Right renal cortex interstitium (tissue), 3 donors: ENCODE measurements at places on chromosomes 2 and 18.

DNA sequence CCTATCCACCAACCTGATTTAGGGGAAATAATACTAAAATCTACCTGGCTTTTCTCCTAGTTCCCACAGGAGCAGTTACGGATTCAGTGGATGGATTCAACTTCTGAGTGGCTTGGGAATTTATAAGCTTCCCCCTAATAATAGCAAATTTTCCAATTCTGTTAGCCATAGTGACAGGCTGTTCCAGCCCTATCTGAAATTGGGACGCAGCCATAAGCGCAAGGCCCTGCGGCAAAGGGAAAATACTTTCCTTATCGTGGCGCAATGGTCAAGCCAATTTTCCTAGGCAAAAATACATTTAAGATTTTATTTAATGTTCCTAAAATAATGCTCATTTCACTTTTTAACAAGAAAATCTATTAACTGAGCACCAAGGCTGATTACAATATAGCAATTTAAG is 49.7 kb downstream of the CDH2 start:
- no peak for DNase-seq

- peak; percentile 82 for DNase-seq
Measured at GRCh38 chr2:45009303-45009927, at the start of gene SIX2. SIX2 (minus strand) TSS chr2:45009452; CDS start chr2:45009110, 342 bp downstream.

DNA sequence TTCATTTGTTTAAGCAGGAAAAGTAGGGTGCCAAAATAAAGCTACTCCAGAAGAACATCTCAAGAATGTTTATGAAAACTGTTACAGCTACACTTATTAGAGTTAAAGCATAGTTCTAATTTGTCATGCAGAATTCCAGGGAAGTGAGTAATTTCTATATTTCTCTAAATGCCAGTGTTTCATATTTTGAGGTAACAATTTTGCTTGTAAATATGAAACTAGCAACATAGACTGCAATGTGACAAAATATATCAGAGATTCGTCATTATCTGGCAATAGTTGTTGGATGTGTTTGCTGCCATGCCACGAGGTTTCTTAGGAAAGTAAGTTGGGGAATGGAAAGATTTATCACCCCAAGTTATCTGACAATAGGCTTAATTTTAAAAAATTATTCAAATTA is 424.1 kb upstream of the ZEB2 start:
- no peak for DNase-seq

DNA sequence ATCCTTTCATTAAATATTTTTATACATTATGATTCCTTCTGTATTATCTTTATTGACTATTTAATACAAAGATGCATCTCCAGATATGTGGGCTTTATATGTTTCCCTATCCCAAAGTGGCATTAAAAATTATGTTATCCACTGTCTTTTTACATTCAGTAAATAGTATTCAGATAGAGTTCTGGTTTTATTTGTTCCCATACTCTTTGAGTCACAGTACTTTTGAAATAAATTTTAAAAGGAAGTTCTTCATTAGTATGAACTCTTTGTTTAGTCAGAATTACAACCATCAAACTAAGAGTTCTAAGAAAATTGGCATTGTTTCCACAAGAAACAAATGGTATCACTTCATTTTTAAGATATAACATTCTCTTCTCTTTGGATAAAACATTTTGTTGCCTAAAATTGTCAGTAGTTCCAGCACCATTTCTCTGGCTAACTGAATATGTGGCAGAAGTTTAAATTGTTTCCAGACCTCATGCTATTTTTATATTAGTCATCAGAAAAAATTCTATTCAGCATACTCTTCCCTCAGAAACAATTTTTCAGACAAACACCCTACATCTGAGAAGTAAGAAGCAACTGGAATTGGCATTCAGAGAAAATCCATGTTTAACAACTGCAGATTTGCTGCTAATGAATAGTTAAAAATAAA is 88.5 kb upstream of the COL5A2 start:
- DNase-seq = no peak

- DNase-seq = no peak
Measured at GRCh38 chr2:46393865-46394264, 85.5 kb upstream of the TMEM247 start.

DNA sequence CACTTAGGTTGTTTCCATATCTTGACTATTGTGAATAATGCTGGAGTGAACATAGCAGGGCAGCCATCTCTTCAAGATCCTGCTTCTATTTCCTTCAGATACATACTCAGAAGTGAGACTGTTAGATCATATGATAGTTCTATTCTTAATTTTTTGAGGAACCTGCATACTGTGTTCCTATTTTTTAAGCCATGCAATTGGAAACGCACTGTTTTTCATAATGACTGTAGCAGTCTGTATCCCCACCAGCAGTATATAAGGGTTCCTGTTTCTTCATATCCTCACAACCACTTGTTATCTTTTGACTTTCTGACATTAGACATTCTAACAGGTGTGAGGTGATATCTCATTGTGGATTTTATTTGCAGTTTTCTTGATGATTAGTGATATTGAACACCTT is 15.5 kb downstream of the NEURL3 start:
- no peak for DNase-seq

DNA sequence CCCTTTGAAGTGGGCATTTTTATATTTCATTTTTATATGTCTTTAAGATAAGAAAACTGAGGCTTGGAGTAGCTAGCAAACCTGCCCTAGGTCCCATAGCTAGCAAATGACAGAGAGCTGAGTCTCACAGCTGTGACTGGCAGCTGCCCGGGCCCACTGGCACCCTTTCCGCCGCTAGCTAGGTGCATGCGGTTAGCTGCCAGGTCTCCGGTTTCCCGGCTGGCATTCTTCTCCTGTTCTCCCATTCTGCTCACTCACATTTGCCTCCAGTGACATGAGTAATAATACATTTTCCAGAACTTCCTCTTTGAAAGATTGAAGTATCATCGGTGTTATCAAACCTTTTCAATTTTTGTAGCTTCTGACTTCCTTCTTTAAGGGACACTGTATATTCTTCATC is 38.7 kb downstream of the MTCL1 start:
- no peak for DNase-seq
